Mesangial cell (primary cell): ENCODE measurements at places on chromosomes 1 and 21. TPM values are rescaled to one million over a fixed set of nuclear protein-coding genes. Genes with fewer than 3 reads are reported as not detected.

Gene OR2T2
- not detected in 2 replicates for total RNA-seq

Gene TEKT2
- 0.33 and 0.51 TPM in 2 replicates for total RNA-seq

Gene CLCA4
- total RNA-seq = not detected in 2 replicates

Gene RERE
- total RNA-seq = 29.3 and 58.8 TPM in 2 replicates

Gene LIN28A
- 0.38 TPM in 1 of 2 replicates, not detected in the other for total RNA-seq

Gene LRRC39
- total RNA-seq = 0.38 TPM in 1 of 2 replicates, not detected in the other

Gene ZNF593OS
- total RNA-seq = 0.13 TPM in 1 of 2 replicates, not detected in the other

Gene SPAG17
- under 0.01 and 0.25 TPM in 2 replicates for total RNA-seq

Gene ST6GALNAC3
- total RNA-seq = 0.49 and 1.4 TPM in 2 replicates

Gene CFHR1
- not detected in 2 replicates for total RNA-seq

Gene CHI3L2
- total RNA-seq = not detected in 2 replicates
